ENCODE measurements at places on chromosomes 1 and 21.

DNA sequence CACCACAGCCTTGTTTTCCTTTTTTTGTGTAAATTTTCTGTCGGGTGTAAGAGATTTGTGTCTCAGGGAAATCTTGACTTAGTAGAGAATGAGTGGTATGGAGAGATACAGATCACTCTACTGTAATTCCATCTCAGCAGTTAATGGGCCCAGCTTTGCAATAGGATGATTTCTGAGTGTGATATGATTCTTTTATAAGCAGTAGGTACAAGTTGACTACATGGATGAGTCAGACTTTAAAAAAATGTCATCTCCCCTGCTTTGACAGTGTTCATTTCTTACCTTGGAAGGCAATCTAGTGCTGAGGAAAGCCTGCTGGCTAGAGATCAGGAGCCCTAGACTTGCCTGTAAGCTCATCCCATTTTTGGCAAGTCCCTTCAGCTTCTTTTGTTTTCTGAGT lies 261.9 kb downstream of the RYR2 start:
- DNase-seq = no peak

DNA sequence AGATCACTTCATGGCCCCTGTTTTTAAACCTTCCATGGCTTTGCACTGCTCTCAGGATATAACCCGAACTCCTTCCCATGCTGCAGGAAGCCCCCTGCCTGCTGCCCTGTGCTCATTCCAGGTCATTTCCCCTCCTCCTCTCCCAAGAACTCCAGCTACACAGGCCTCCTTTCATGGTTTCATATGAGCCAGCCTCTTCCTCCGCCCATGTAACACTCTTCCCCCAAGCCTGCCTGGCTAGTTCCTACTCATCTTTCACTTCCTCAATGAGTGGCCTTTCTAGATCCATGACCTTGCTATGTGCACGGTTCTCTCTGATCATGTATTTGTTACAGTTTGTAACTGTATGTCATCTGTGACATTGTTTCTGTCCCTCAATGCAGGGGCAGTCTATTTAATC lies 3.1 kb upstream of the NCF2 start:
- no peak for DNase-seq

DNA sequence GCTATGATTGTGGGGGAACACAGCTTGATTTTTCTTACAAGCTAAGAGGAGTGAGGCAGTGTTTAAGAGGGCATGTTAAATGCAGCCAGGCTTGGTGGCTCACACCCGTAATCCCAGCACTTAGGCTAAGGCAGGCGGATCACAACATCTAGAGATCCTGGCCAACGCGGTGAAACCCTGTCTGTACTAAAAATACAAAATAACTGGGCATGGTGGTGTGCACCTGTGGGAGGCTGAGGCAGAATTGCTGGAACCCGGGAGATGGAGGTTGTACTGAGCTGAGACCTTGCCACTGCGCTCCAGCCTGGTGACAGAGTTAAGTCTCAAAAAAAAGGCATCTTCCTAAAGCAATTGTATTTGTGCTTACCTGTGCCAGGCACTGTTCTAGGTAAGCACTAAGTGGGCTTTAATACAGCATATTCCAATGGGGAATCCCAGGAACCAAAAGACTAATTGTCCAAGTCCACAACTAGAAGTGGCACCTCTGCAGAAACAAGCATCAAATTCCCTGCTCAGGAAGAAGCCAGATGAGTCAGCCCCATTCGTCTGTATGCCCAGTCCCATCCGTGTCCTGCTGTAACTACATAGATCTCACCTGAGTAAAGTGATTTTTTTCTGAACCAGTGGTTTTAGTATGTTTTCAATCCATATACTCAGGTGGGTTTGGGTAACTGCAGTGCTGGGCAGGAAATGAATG lies 4.6 kb downstream of the RCC1 start:
- DNase-seq = peak; percentile 34

GRCh38 chr21:33355996-33356395 lies 31.2 kb downstream of the IFNAR1 start:
- DNase-seq = no peak

Data from aorta (tissue), 5 donors.